ENCODE measurements at places on chromosomes 4 and X.

GRCh38 chr4:26151615-26152014 lies 169.2 kb upstream of the RBPJ start:
- DNase-seq: no peak

GRCh38 chrX:102966701-102967100 lies 29.6 kb downstream of the RAB40AL start:
- DNase-seq: no peak

DNA sequence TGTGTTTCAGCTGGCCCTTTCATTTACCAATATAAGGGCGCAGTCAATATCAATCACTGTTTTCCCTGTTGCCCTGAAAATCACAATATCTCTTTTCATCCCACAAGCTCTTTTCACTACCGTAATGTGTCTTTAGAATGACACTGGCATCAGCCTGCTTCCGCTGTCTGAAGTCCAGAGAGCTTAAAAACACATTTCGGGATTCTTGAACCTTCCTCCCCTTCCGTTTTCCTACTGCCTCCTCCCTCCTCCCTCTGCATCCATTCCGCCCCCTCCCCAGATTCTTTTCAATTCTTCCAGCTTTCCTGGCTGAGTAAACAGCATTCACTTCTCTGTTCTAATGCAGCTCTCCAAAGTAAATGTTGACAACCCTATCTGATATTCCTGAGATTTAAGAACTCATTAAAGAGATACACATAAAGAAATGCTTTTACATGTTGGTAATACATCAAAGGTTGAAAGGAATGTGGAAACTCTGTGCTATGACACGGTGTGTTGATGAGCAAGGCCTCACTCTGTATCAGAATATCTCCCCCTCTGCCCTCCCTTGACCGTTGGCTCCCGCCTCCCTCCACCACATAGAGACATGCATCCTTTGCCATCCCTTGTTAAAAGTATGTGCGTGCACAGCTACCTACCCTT lies 83.5 kb upstream of the SPRY1 start:
- no peak for DNase-seq

DNA sequence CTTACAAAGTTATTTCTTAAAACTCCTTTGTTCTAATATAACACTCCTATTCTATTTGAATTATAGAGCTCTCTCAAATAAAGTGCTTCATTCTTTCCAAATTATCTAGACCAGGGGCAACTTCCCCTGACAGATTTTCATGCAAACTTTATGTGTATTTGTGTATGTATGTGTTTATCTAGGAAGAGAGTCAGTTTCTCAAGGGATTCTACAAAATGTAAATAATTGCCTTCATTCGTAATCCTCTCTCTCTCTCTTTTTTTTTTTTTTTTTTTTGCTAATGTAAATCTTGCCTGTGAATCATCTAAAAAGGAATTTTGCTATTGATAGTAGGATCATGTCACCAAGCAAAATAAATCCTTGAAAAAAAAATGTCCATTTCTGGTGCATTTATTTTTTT lies 38.9 kb upstream of the RBPJ start:
- DNase-seq: no peak

- no peak for DNase-seq
Measured at GRCh38 chr4:145289403-145290076, 109.2 kb upstream of the OTUD4 start.

GRCh38 chrX:9019151-9019550 lies 14.8 kb downstream of the FAM9B start:
- DNase-seq: no peak

- no peak for DNase-seq
Measured at GRCh38 chrX:141945426-141945825, 41.7 kb downstream of the MAGEC1 start.

DNA sequence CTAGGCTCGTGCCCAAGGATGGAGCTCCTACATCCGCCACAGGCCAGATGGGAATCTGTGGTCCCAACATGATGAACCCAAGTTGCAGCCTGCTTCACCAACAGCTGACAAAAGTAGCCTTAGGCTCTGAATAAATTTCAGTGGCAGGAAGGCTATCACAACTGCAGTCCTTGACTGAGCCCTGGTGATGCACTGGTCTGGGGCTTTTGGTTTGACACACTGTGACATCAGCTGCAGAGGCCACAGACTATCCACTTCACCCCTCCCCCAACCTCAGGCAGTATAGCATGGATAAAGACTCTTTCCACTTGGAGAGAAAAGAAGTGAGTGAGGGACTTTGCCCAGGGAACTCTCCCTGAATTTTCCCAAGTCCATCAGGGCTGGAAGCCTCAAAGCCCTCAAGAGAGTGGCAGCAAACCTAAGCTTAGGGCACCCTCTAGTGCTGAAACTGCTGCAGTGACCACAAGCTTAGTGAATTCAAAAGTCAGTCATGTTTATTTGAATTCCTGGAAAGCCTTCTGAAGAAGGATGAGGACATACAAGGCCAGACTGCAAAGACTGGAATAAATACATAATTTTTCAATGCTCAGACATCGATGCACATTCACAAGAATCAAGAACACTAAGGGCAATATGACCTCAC lies 135.0 kb upstream of the TENT5D start:
- no peak for DNase-seq

- peak; percentile 24 for DNase-seq
Measured at GRCh38 chr4:153153339-153153871, 50.8 kb upstream of the TRIM2 start.

- no peak for DNase-seq
Measured at GRCh38 chr4:80101071-80101791, 28.2 kb upstream of the ANTXR2 start.

GRCh38 chr4:7325541-7325940 lies 109.2 kb downstream of the PSAPL1 start:
- DNase-seq: no peak

DNA sequence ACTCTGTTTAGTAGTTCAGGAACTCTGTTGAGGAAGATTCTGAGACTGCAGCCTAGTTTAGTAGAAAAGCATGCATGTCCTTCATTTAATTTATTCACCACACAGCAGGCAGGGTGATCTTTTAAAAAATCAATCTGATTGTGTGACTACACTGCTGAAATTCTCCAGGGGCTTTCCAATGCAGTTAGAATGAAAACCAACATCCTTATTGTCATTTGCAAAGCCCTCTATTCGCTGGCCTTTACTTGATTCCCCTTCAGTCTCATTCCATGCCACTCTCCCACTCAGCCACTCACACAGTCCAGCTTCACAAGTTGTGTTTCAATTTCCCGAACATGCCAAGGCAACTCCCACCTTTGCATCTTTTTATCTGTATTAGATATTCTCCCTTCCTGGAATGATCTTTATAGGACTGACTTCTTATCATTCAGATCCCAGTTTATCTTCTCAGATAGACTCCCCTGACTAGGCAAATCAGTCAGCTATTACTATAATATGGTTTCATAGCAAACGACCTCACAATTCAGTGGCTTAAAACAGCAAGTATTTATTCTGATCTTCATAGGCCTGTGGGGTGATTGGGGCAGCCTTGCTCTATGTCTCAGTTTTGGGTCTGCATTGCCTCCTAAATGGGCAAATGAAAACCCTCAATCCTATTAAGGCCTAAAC lies 21.3 kb upstream of the FTHL17 start:
- DNase-seq: no peak

- no peak for DNase-seq
Measured at GRCh38 chr4:26242451-26242850, 78.4 kb upstream of the RBPJ start.

GRCh38 chrX:39527025-39527424 lies 570.7 kb downstream of the BCOR start:
- no peak for DNase-seq

- DNase-seq: no peak
Measured at GRCh38 chrX:43469391-43470054, 186.6 kb upstream of the MAOA start.

GRCh38 chr4:11847167-11847566 lies 418.5 kb upstream of the HS3ST1 start:
- DNase-seq: no peak

- DNase-seq: no peak
Measured at GRCh38 chrX:107470198-107470597, 20.7 kb downstream of the FRMPD3 start.

DNA sequence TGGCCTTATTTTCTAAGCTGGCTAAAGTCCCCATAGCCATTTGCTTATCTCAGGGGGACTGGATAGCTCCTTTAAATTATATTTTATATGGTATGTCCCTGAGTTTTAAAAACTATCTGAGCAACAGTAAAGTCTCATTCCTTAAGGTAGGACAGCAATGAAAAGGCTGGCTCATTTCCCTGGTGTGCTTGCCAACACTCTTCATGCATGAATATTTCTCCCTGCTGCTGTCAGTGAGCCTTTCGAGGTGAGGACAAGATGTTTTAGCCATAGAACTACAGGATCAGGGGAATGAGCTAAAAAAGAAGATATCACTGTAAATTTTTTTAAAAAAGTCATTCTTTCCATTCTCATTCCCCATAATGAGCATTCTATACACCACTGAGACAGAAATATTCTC lies 427.3 kb upstream of the FAM241A start:
- no peak for DNase-seq

DNA sequence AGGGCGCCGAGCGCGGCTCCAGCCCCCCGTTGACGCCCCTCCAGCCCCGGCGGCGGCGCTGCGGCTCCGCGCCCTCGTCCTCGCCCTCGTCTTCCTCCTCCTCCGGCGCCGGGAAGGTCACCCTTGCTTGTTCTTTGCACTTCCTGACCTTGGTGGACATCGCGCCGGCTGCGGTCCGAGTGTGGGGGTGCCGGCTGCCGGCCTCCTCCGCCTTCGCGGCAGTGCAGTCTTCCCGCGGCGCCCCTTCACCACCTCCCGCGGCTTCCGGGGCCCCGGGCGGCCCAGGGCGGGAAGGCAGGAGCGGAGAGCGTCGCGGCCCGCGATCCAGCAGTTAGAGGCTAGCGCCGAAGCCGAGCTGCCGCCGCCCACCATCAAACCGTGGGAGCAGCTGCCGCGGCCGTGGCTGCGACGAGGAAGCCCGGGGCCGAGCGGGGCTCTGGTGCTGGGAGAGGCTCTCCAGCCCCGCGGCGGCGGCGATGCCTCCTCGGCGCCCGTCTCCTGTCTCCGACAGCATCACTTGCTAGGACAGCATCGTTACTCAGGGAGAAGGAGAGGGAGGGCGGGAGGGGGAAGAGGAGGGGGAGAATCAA lies at the start of gene TRPC3:
Gene TRPC3 (minus strand): TSS at position 540 of the 590 bp plus-strand sequence. CDS start 380 bp downstream, at position 160.
- no peak for DNase-seq

- DNase-seq: no peak
Measured at GRCh38 chrX:9312922-9313867, 151.7 kb upstream of the TBL1X start.

DNA sequence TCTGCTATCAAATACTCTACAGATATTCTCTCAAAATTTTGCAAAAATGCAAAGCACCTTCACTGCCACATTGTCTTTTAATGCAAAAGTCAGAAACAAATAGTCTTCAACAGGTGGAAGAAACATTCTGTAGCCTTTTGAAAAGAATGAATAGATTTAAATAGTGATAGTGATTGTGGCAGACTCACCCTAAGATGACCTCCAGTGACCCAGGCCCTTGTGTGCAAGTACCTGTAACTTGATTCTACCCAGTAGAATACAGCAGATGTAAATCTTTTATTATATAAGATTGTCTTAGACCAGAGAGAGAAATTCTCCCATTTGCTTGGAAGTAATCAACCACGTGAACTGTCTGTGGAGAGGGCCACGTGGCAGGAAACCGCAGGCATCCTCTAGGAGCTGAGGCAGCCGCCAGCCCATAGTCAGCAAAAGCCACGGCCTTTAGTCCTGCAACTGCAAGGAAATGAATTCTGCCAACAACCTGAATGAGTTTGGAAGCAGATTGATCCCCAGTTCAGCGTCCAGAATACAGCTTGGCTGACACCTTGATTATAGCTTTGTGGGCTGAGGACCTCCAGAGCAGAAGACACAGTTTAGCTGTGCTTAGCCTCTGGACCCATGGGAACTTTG lies 272.5 kb downstream of the ARHGAP10 start:
- no peak for DNase-seq

- DNase-seq: no peak
Measured at GRCh38 chrX:108362026-108362425, 76.2 kb downstream of the COL4A6 start.

DNA sequence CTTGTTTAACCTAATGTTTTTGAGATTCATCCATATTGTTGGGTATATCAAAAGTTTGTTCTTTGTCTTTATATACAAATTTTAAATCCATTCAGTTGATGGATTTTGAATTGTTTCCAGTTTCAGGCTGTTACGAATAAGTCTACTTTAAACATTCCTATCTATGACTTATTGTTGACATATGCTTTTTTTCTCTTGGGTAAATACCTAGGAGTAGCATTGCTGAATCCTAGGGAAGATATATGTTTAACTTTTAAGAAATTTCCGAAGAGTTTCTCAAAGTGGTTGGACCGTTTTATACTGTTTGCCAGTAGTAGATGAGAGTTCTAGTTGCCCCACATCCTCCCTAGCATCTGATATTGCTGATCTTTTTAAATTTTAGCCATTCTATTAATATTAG lies 60.9 kb upstream of the IL13RA1 start:
- DNase-seq: no peak

- DNase-seq: no peak
Measured at GRCh38 chr4:68960294-68961163, 8.9 kb upstream of the UGT2A3 start.
